ENCODE measurements at places on chromosomes 6 and 20.

GRCh38 chr6:18154507-18155149 is at the start of gene TPMT:
Gene TPMT (minus strand): TSS chr6:18155077. CDS start chr6:18149127, 5,950 bp downstream.
- DNase-seq: no peak

- no peak for DNase-seq
These were observed 13.2 kb downstream of the TMEM74B start for GRCh38 chr20:1171461-1172093.

DNA sequence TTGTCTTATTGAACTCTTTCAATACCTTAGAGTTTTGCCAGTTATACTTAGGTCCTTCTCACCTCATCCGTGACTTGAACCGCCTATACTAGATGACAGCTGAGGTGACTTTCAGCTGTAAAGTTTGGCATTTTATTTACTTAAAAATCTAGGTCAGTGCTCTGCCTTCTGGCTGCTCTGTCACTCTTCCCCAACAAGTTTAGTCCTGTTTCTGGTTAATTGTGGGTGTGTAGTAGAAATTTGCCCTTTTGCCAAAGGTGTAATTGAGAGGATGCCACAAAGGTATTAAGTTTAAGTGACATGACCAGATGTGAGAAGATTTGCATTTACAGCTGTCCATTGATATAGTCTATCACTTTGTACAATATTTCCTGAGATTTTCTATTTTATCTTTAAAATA is 106.2 kb downstream of the FARS2 start:
- DNase-seq: no peak

GRCh38 chr20:37479925-37480691 is 40.9 kb upstream of the NNAT start:
- no peak for DNase-seq

GRCh38 chr20:41436679-41437078 is 70.1 kb upstream of the EMILIN3 start:
- DNase-seq: no peak

- no peak for DNase-seq
These were observed 86.2 kb downstream of the RAMACL start for GRCh38 chr6:166500246-166500645.

DNA sequence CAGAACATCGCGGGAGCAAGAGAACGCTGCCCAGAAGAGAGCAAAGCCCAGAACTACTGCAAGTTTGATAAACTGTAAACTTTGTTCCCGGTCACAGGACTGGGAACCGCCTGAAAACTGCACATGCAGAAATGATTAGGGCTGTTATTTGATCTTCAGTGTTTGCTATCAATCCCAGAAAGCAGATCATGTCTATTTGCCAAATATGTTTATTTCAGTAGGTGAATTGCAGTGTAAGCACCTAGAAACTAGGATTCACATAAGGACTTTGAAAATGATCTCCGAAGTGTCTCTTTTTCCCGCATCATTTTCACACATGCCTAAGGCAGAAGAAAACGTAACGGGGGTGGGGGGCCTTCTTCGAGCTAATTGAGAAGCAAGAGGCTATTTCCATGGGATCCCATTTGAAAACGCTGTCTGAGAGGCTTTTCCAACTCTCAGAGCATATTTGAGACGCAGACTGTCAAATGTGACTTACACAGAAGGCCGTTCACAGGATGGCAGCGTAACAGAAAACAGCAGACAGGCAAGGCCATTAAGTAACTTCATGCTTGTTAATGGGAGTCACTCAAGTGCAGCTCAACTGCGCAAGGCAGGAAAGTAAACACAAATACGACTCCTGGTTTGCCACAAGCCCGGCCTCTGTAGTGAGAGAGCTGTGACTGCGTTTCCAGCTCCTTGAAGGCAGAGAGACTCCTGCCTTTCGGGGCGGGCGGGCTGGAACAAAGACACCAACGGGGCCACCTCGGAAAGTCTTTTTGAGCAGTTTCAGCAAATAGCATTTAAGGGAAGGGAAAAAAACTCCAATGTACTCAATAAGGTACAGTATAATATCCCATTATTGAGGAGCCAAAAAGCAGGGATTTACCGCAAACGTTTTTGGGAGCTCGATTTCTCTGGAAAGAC is 144.7 kb upstream of the ZNF217 start:
- DNase-seq: no peak

DNA sequence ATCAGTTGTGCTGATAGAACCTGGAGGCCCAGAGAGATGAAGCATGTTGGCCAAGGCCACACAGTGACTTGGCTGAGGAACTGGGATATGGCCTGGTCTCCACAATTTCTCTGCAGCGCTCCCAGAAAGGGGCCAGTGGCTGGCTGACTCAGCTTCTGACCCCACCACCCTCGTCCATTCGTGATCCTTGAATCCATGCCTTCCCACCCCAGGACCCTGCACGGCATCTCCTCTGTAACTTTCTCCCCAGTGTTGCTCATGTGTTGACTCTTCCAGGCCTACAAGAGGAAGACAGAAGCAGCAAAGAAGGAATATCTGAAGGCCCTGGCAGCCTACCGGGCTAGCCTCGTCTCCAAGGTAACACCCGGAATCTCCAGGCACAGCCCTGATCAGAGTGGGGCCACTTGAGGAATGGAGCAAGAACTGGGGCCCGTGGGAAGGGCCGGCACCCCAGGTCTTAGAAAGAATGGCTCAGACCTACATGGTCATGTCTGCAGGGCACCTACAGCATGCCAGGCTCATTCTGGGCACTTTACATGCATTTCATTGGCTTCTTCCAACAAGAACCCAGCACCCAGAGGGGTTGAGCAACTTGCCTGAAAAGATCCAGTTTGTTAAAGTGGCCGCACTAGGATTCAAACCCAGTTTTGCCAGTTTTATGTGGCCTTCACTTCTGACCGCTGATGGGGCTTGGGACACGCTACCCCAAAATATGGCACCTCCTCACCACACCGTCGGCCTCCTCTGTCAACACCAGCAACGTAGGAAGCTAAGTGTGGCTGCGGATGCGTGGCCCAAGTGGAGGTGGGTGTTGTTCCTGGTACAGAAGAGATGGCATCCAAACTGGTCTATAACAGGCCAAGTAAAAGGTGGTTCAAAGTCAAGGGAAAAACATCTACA is 122.2 kb downstream of the JPH2 start:
- DNase-seq: no peak

DNA sequence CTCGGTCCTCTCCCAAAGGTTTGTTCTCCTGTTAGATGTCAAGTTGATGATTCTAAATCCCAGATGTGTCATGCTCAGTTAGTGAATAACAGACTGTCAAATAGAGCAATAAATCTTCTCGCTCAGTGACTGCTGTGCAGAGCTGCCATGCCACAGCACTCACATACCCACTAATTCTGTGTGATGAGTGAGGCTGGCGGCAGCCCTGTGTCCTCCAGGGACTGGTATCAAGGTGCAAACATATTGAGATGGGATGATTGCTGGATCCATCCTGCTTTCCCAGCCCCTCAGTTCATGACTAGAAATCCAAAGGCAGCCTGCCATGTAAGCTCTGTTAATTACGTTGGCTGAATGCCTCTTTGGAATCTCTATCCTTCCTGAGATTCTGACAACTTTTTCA is 103.9 kb downstream of the OLIG3 start:
- DNase-seq: no peak

DNA sequence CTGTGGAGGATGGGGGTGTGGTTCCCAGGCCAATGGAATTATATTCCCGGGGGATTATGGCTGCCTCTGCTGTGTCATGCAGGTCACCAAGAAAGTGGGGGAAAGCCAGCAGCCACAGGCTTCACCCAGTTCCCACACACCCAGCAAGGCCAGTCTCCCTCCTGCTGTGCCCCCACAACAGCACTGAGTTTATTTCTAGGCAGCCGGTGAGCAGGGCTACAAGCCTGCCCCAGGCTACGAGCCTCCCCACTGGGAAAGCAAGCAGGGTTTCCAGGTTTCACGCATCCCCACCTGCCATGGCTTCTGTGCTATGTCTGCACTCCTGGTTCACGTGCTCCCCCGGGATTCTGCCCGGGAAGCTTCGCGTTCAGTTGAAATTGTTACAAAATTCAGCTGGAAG is 72.6 kb downstream of the ERMARD start:
- no peak for DNase-seq

GRCh38 chr6:79733388-79733787 is 102.3 kb downstream of the SH3BGRL2 start:
- no peak for DNase-seq

DNA sequence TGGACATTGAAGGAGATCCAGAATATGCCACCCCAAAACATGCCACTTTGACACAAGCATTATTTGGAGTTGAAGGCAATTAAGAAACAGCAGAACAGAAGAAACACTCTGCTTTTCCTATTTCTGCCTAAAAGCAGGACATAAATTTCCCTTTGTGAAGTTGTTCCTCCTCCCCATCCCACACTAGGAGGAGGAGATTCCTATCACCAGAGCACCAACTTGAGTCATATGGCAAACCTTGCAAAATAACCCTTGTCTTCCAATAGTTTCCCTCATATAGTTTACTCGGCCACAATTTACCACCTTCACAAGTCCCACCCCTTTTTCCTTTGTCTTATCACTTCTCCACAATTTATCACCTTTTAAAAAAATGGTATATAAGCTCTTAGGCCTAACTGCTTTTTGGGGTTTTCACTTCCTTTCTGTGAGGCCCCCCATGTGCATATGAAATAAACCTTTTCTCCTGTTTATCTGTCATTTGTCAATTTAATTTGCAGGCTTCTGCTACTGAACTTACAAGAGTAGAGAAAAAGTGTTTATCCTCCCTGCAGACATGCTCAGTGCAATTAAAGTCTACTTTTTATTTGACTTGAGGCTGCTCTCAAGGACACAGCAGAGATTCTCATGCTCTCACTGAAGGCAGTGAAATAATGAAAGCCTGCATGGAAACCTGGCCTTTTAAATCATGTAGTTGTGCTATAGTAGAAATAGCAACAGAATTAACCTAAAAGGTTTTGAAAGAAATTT is 2.8 kb upstream of the RAB23 start:
- no peak for DNase-seq

- DNase-seq: no peak
These were observed 352.5 kb downstream of the MAFB start for GRCh38 chr20:40336533-40336932.

- no peak for DNase-seq
These were observed 28.1 kb downstream of the ALDH8A1 start for GRCh38 chr6:134921721-134922261.

DNA sequence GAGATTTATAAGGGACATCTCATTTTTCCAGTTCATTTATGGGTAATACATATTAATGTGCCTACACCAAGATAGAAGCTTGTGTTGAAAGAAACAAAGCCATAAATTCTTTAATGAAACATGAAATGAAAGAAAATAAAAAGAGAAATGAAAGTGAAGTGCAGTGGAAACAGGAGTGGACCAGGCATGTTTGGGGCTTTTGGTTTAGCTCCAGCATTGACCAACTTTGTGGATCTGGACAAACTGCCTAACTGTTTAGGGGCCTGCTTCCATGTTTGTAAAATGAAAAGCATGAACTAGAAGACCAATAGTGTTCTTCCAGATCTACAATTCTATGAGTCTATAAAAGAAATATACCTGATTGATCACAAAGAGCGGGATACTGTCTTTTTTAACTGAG is 124.9 kb downstream of the GJA10 start:
- DNase-seq: no peak

DNA sequence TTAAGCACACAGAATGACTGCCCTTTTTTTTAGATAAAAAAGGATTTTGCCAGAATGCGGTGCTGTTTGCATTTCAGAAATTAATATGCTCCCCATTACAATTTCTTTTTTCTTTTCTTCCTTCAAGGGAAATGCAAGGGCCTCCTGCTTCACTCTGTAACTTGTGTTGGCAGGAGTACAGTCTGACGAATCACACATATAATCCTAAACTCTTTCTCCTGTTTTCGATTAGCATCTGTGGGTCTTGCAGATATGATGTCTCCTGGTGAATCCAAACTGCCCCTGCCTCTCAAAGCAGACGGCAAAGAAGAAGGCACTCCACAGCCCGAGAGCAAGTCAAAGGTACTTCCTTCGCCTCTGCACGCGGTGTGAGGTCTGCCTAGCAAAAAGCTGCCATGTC is 149.5 kb downstream of the TMEM242 start:
- no peak for DNase-seq

Measured in stimulated activated CD8-positive, alpha-beta memory T cell treated with anti-CD3 and anti-CD28 coated beads, Interleukin-4, amount 100 ng/mL, for 1 hour (primary cell).